ENCODE measurements at places on chromosomes 4 and X.

GRCh38 chrX:132025041-132025440, 1.9 kb downstream of the STK26 start:
- DNase-seq, result no peak

- DNase-seq, result no peak
Measured at GRCh38 chrX:34634349-34634748, 22.7 kb downstream of the TMEM47 start.

DNA sequence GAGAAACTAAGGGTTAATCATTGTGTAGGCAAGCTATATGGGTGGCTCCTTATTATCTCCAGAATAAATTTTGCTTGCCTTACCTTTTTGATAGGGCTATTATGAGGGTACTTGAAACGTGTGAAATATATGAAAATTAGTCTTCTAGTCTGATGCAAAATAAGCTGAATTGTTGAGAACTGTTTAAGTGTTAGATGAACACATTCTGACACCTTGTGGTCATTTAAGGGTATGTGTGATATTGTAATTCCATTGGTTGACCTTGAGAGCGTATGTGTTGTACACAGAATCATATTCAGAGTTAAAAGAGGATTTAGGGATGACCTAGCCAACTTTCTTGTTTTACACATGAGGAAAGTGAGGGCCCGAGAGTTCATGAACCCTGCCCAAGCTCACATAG, 44.6 kb upstream of the LINC00632 start:
- no peak for DNase-seq

GRCh38 chr4:85798012-85798770, 323.2 kb downstream of the ARHGAP24 start:
- DNase-seq, result no peak

DNA sequence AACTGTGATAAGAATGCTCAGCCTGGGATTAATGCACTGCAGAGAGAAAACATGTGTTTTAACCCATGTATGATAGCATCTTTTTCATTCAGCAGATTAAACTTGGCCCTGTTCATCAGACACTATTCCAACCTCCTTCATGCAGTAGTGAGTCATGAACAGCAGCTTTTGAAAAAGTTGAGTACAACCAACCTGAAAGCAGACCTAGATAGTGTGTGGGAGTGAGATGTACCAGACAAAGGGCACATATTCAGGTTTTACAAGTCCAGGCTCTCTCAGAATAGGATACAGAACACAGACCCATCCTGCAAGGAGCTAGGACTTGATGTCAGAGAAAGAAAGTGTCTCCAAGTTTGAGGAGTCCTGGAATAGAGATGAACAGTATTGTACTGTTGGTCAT, 237.3 kb upstream of the STS start:
- no peak for DNase-seq

GRCh38 chrX:23879380-23880090, 28.2 kb downstream of the APOO start:
- no peak for DNase-seq

DNA sequence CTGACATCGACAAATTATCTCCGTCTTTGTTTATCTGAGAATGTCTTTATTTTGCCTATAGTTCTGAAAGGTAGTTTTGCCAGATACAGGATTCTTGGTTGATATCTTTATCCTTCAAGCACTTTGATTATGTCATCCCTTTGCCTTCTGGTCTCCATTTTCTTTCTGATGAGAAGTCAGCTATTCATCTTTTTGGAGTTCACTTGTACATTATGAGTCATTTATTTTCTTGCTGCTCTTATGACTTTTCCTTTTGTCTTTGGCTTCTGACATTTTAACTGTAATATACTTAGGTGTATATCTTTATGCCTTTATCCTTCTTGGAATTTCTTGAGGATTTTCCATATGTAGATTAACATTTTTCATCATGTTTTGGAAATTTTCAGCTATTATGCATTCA, 51.4 kb downstream of the SHROOM4 start:
- DNase-seq, result no peak

- no peak for DNase-seq
Measured at GRCh38 chrX:3184176-3184930, 143.1 kb downstream of the ARSF start.

- no peak for DNase-seq
Measured at GRCh38 chr4:2958446-2958845, 4.8 kb downstream of the NOP14 start.

DNA sequence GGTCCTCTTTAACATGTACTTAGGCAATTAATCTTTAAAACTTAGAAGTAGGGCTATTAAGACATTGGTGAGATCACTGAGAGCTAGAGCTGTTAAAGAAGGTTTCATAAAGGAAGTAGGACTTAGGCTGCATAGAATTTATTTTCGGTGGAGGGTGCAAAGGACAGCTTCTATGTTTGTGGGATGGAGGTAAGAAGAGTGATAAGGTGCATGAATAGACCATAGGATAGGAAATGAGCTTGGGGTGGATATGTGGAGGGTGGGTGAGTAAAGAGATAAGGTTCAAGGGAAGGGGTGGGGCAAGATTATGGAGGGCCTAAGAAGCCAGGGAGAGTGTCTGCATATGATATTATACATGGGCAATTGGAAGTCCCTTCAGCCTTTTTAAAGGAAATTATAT, 15.9 kb downstream of the RTL9 start:
- DNase-seq, result no peak

- no peak for DNase-seq
Measured at GRCh38 chr4:9704551-9705332, 76.7 kb upstream of the DRD5 start.

GRCh38 chr4:131499141-131499873, 1649.8 kb upstream of the PCDH10 start:
- no peak for DNase-seq

DNA sequence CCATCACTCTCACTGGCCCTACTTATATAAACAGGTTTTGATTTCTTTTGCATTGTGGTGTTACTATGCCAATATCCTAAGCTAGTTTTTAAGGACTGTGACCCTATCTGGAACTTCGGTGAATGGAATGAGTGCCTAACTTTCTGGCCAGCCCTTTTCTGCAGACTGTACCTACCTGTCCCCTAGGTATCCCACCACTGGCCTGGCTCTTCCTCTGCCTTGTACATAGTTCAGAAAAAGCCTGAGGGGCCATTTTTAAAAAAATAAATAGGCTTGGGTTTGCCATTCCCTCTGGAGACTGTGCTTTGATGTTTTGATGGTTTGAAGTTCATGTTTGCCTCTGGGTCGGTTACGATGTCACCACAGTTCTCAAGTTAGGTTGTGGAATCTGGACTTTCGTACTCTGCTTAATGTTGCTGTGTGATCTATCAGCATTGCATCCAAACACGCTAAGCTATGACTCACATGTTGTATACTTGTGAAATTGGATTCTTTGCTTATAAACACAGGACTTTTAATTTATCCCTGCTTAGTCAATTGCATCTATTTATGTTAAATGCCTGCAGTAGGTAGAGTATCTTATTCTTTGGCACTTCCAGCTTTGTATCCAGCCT, 182.0 kb downstream of the ANKRD50 start:
- DNase-seq, result no peak

DNA sequence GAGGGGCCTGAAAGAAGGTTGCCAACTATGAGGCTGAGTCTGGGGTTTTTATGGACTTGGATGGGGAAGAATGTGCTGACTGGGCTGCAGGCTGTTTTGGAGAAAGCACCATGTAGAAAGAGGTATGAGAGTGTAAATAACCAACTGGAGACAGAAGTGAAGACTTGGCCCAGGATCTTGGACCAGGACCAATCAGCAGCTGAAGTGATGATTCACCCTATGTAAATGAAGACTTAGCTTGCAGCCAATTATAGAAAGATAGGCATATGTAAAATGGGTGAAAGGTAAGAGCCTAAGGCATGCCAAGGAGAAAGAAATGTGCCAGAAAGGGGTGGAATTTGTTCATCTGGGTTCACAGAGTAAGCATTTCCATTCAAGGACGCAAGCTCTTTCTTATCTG, 856.7 kb upstream of the PRKX start:
- DNase-seq, result no peak

GRCh38 chrX:135345107-135345589, 35.9 kb downstream of the ETDC start:
- peak; percentile 58 for DNase-seq

GRCh38 chr4:77124576-77124975, 32.4 kb upstream of the CCNG2 start:
- DNase-seq, result no peak

DNA sequence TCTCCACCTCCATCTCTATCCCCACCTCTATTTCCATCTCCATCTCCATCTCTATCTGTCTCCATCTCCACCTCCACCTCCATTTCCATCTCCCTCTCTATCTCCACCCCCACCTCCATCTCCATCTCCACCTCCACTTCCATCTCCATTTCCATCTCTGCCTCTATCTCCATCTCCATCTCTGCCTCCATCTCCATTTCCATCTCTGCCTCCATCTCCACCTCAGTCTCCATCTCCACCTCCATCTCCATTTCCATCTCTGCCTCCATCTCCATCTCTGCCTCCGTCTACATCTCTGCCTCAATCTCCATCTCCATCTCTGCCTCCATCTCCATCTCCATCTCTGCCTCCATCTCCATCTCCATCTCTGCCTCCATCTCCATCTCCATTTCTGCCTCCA, 40.8 kb upstream of the CHRNA9 start:
- no peak for DNase-seq

DNA sequence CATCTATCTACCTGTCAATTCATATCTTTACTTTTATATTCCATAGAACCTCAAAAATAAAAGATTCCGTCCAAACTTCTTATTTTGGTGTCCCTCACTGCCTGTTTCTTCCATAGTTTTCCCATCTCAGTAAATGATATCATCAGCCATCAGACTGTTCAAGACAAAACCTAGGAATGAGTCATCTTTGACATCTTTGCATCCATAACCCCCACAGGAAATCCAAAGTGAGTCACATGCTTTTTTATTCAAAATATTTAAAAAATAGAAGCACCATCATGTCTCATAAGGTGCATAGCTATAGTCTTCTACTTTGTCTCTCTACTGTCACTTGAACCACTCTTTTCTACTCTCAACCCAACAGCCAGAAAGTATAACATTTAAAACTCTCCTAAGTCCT, 29.9 kb upstream of the CXXC4 start:
- DNase-seq, result no peak
